ENCODE measurements at places on chromosomes 1 and 21. TPM values are rescaled to one million over a fixed set of nuclear protein-coding genes. Genes with fewer than 3 reads are reported as not detected.

GRCh38 chr1:216293683-216294082 lies 129.6 kb downstream of the USH2A start:
- no peaks in the 10 kb centered on the region for H3K27me3 ChIP-seq
- H3K4me1 ChIP-seq = no peaks in the 10 kb centered on the region
- no peak overlapping the region for H3K27ac ChIP-seq
- DNase-seq = no peak
- no peak overlapping the region for H3K4me3 ChIP-seq

- no peak overlapping the region for H3K27ac ChIP-seq
- peaks cover 10% of the 10 kb centered on the region for H3K4me1 ChIP-seq
- peaks cover 48% of the 10 kb centered on the region for H3K27me3 ChIP-seq
- DNase-seq = no peak
- H3K36me3 ChIP-seq = no peaks in the 10 kb centered on the region
Measured at GRCh38 chr1:218371927-218372672, 27.0 kb downstream of the TGFB2 start.

DNA sequence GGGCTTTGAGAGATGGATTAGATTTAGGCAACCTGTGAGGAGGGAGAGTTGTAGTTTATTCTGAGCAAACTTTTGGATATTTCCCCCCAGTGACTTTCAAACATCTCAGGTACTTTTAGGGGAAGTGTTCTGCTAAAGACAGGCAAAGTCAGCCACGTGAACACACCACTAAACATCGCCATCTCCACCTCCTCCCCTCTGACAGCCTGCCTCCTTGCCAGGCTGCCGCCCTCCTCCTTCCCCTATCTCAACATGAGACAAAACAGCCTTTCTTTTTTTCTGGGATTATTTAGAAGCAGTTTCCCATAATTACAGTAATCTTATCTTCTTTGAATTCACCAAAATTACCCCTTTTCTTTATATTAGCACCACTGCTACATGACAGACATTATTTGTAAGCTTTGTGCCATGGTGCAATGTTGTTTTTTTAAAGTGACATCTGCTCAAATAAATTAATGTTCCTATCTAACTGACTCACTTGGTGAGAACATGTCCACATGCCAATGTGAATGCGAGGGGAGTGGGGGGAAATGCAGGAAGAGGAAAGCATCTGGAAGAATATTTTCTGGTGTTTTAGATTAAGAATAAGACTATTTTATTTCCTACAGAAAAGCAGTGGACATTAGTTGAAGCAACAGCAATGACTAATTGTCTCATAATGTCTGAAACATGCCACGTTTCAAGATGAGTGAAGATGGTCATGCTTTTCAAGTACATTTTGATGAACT lies 147.8 kb upstream of the ATP1B1 start:
- H3K4me1 ChIP-seq = no peaks in the 10 kb centered on the region
- H3K27ac ChIP-seq = no peak overlapping the region
- H3K27me3 ChIP-seq = peaks cover 9% of the 10 kb centered on the region
- H3K36me3 ChIP-seq = no peaks in the 10 kb centered on the region
- no peak overlapping the region for H3K4me3 ChIP-seq
- DNase-seq = no peak

The LCE2B gene
- not detected for total RNA-seq

- no peaks in the 10 kb centered on the region for H3K27me3 ChIP-seq
- peaks cover 43% of the 10 kb centered on the region for H3K36me3 ChIP-seq
- H3K4me1 ChIP-seq = no peaks in the 10 kb centered on the region
- no peak overlapping the region for H3K27ac ChIP-seq
- H3K4me3 ChIP-seq = no peak overlapping the region
Measured at GRCh38 chr1:213266983-213267772, 216.1 kb downstream of the RPS6KC1 start.

DNA sequence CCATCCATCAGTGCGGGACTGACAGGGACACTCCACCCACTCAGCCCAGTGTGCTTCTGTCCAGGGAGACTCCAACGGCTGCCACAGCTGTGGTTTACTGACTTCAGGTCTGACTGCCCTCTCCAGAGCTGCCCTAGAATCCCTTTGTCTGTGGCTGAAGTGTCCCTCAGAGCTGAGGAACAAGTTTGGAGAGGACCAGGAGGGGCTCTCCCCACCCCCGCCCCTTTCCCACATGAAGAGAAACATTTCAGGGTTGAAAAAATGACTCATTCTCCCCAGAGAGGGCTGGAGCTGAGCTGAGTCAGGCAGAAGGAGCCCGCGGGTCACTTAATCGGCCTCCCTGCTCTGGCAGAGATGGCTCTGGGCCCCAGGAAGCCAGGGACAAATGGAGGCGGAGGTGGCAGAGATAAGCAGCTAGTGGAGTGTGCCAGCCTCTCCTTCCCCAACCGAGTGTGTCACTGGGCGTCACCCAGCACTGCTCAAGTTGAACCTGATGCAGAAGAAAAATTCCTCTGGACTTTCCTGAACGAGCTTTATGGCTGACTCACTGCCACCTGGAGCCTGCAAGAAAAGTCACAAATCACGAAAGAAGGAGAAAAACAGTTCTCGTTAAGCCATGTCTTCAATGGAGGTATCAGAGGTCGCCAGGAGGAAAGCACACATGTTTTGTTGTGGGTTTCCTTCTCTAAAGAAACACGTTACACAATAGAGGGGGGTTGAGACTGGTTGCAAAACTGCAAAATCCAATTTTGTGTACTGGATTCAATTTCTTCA lies 34.3 kb upstream of the ECE1 start:
- H3K4me3 ChIP-seq = peak overlapping the region; percentile 63
- DNase-seq = peak; percentile 89
- peaks cover 90% of the 10 kb centered on the region for H3K4me1 ChIP-seq

DNA sequence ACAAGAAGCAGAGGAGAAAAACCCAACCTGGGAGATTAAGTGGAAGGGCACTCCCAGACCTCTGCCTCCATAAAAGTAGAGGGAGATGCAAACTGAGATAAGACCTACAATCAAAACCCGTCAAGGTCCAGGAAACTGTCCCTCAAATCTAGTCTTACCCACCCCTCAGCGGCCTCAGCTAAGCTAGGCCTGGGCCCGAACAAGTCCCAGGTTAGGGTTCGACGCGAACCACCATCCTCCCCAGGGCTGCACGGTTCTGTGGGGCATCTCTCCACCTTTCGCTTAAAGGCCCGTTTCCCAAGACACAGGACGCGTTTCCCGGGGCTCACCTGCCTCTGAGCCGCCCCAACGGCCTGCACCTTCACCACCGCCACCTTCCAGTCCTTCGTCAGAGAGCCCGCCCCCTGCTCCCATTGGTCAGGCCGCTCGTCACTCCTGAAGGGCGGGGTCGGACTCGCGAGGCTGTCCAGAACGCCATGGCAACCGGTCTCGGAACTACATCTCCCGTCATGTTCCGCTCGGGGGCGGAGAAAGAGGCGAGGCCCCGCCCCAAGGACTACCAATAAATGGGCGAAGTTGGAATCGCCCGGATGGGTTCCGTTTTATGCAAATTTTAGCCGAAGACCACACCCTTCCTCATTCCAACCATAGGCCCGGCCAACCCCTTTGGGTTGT lies at the start of gene CRYZL1:
Gene CRYZL1 (minus strand): TSS at position 390 of the 675 bp plus-strand sequence. CDS start 10,190 bp downstream, outside the sequence.
- peak; percentile 100 for DNase-seq
- H3K27me3 ChIP-seq = peaks cover 17% of the 10 kb centered on the region
- peak within 1 kb of the TSS; percentile 91 for H3K4me3 ChIP-seq
- peaks cover 21% of the 10 kb centered on the region for H3K4me1 ChIP-seq
- H3K27ac ChIP-seq = peak within 1 kb of the TSS; percentile 94
- peaks cover 4% of the 10 kb centered on the region for H3K36me3 ChIP-seq

DNA sequence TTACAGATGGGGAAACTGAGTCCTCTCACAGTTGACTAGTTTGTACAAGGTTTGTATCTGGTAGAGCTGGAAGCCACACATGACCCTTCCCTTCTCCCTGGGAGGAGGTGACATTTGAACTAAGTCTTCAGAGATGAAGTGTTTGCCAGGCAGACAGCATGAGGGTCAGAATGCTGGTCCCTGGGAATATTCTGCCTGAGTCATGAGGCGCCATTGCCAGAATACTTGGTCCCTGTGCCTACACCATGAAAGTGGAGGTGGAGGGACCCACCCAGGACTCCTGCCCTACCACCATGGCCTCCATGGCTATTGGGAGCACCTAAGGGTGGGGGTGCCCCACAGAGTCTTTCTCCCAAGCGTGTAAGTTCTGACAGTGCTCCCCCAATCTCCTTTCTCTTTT lies 7.0 kb downstream of the RPS6KA1 start:
- H3K36me3 ChIP-seq = no peaks in the 10 kb centered on the region
- no peak for DNase-seq
- no peak overlapping the region for H3K4me3 ChIP-seq
- H3K4me1 ChIP-seq = peaks cover 56% of the 10 kb centered on the region
- H3K27ac ChIP-seq = no peak overlapping the region

The C1orf87 gene
- total RNA-seq = not detected

GRCh38 chr1:38018864-38019343 lies 6.4 kb downstream of the UTP11 start:
- no peak overlapping the region for H3K4me3 ChIP-seq
- H3K27ac ChIP-seq = no peak overlapping the region
- DNase-seq = no peak

GRCh38 chr1:14426854-14427253 lies 171.6 kb upstream of the KAZN start:
- H3K4me3 ChIP-seq = no peak overlapping the region
- no peaks in the 10 kb centered on the region for H3K4me1 ChIP-seq
- H3K36me3 ChIP-seq = no peaks in the 10 kb centered on the region

- no peak overlapping the region for H3K4me3 ChIP-seq
- H3K27me3 ChIP-seq = no peaks in the 10 kb centered on the region
- H3K36me3 ChIP-seq = no peaks in the 10 kb centered on the region
- DNase-seq = no peak
Measured at GRCh38 chr1:214518361-214518760, 33.0 kb downstream of the PTPN14 start.

DNA sequence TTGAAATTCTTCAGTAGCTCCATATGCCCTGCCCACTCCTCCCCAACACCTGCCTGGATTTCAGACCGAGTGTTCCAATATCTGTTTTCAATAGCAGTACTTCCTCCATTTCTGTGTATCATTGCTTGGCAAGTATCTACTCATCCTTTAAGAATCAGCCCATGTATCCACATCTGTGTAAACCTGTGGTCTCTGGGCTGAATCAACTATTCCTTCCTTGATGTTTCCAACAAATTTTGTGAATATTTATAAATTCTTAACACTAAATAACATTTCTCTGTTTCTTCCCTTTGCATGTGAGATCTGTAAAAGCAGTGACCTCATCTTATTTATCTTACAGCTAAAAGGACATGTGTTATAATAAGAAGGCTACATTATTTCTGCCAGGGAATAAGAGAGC lies 26.0 kb upstream of the UAP1 start:
- no peaks in the 10 kb centered on the region for H3K27me3 ChIP-seq
- no peak for DNase-seq
- peaks cover 5% of the 10 kb centered on the region for H3K4me1 ChIP-seq
- no peak overlapping the region for H3K4me3 ChIP-seq
- H3K36me3 ChIP-seq = peaks cover 2% of the 10 kb centered on the region
- H3K27ac ChIP-seq = no peak overlapping the region

GRCh38 chr1:32500387-32501209 lies 35.7 kb downstream of the ZBTB8B start:
- H3K4me3 ChIP-seq = peak overlapping the region; percentile 77
- H3K4me1 ChIP-seq = peaks cover 5% of the 10 kb centered on the region
- H3K27ac ChIP-seq = no peak overlapping the region
- H3K36me3 ChIP-seq = no peaks in the 10 kb centered on the region
- DNase-seq = peak; percentile 30

DNA sequence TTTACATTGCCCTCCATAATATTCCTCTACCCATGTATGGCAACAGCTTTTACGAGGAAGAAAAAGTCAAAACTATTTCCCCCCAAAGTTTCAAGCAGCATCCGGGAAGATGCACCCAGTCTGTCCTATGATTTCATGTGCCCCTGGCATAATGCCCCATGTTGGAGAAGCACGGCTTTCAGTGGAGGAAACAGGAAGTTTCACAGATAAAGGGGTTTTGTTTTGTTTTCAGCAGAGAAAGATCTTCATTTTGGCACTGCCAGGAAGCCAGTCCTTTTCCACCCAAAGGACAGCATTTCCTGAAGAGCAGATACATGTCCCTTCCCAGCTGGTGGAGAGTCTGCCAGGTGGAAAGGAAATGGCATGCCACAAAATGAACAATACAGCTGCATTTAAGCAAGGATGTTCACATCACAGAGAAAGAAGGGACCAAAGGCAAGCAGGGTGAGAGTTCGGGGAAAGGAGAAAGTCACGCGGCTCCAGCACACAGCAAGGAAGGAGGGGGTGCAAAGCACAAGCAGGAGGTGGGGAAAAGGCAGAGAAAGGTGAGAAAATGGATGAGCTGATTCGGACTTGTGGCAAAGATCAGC lies 95.3 kb upstream of the HIVEP3 start:
- no peaks in the 10 kb centered on the region for H3K27me3 ChIP-seq
- H3K27ac ChIP-seq = no peak overlapping the region
- peaks cover 50% of the 10 kb centered on the region for H3K4me1 ChIP-seq
- no peaks in the 10 kb centered on the region for H3K36me3 ChIP-seq

DNA sequence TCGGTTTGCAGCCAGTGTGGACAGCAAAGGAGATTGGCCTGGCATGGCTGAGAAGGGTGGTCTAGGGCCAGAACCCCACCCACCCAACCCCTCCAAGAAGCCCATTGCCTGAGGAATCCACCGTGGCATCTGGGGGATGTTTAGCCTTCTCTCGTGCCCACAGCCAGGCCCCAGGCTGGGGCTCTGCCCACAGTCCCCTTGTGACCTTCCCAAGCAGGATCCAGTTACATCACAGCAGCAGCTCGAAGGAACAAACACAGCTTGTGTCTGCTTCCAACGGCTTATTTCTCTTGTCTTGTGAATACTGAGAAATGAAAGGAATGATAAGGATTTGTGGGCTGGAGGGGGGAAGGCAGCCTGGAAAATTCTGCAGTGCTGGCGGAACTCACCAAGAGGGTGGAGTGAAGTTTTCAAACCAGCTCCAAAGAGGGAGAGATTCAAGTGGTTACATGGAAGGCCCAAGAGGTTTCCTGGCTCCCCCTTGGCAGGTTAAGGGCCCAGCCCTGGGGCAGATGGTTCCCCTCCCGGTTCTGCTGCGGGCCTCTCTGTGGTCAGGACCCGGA lies 61.6 kb downstream of the DHRS3 start:
- H3K27me3 ChIP-seq = no peaks in the 10 kb centered on the region
- H3K4me3 ChIP-seq = no peak overlapping the region
- no peaks in the 10 kb centered on the region for H3K36me3 ChIP-seq
- H3K4me1 ChIP-seq = peaks cover 5% of the 10 kb centered on the region
- no peak overlapping the region for H3K27ac ChIP-seq

DNA sequence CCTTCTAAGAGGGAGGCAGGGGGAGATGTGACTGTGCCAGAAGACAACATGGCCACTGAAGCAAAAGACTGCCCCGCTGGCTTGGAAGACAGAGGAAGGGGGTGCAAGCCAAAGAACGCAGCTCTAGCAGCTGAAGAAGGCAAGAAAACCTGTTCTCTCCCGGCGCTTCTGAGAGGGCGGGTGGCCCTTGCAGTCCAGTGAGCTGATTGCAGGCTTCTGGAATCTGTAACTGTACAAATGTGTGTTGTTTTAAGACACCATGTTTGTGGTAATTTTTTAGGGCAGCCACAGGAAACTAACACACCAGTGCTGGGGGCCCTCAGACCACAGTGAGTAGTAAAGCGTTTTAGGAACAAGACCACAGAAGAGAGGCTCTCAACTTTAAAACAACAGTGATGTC lies 47.0 kb downstream of the CD46 start:
- peaks cover 3% of the 10 kb centered on the region for H3K36me3 ChIP-seq
- no peaks in the 10 kb centered on the region for H3K27me3 ChIP-seq
- no peak overlapping the region for H3K4me3 ChIP-seq
- no peak for DNase-seq
- peaks cover 29% of the 10 kb centered on the region for H3K4me1 ChIP-seq
- peak overlapping the region; percentile 10 for H3K27ac ChIP-seq

GRCh38 chr21:42037516-42037915 lies 27.4 kb upstream of the ZBTB21 start:
- no peak for DNase-seq
- H3K36me3 ChIP-seq = no peaks in the 10 kb centered on the region
- no peaks in the 10 kb centered on the region for H3K27me3 ChIP-seq
- H3K27ac ChIP-seq = no peak overlapping the region
- no peak overlapping the region for H3K4me3 ChIP-seq
- H3K4me1 ChIP-seq = peaks cover 3% of the 10 kb centered on the region

All from activated naive CD4-positive, alpha-beta T cell treated with anti-CD3 and anti-CD28 coated beads for 36 hours (primary cell).